ENCODE measurements at places on chromosomes 4 and X.

DNA sequence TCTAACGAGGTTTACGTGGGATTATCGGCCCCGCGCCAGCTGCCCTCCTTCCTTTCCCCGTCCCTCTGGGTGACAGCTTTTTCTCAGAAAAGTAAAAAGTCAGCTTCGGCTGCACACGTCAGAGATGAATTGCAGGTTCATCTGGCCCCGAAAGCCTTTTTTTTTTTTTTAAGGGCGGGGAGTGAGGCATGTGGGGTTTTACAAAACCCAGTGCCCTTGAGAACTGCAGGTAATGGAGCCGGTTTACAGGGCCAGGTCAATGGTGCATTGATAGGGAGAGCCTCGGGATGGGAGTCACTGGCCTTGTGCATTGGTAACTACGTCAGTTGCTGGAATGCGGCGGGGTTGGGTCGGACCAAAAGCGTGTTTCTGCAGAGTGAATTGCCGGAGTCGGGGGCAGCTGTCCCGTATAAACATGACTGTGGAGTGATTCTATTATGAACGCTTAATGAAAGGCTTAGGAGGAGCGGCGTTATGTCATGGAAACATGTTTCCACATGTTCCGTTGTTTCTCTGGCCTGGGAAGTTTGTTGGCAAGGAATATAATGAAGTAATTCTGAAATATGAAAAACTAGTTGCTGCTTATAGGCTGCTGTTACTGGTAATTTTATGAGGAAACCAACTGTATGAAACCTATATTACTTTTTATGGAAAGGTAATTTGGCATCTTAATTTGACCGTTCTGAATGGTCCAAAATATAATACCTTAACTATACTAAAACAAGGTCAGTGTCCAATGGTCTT is 1.1 kb downstream of the HSPA4L start:
- DNase-seq = no peak

DNA sequence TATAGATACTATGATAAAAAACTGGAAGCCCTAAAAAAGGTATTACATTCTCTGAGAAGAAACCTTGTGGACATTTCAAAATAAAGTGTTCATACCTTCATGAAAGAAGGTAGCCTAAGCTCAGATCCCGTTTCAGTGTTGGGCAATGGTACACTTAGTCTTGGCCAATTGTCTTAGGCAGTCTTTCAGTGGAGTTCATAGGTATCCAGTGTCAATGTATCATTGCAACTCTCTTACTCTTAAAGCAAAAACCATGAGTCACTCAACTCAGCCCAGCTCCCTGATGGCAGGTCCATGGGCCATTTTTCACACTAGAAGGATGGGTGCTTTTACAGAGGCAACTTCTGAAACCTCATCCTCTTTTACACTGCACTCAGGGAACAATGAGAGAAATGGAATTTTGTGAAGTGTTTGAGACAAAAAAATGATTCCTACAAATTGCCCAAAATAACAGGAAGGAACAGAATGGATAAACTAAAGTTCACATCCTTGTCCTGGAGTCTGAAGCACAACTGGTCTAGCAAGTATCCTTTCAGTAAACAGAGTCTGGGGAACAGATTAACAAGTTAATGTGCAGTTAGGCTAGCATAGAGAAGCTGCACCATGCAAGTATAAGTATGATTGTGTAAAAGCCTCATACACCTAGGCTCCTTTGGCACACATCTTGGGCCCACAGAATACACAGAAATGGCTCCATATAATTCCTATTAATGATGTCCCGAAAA is 7.0 kb upstream of the ZNF827 start:
- no peak for DNase-seq

DNA sequence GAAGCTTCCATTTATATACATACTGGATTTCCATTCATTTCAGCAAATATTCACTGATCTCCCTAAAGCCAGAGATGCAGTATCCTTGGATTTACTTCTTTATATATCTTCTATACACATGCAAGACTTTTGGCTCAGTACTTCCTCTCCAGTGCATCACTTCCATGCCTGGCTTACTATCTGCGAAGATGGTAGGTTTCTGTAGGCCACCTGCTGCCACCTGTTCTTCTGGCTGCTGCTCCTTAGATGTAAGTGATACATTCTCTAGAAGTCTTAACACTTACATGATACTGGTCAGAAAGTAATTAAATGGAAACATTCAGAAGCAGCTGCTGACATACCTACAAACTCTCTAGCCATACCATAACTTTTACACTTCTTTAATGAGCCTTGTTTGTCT is 48.9 kb downstream of the TBC1D9 start:
- DNase-seq = no peak

DNA sequence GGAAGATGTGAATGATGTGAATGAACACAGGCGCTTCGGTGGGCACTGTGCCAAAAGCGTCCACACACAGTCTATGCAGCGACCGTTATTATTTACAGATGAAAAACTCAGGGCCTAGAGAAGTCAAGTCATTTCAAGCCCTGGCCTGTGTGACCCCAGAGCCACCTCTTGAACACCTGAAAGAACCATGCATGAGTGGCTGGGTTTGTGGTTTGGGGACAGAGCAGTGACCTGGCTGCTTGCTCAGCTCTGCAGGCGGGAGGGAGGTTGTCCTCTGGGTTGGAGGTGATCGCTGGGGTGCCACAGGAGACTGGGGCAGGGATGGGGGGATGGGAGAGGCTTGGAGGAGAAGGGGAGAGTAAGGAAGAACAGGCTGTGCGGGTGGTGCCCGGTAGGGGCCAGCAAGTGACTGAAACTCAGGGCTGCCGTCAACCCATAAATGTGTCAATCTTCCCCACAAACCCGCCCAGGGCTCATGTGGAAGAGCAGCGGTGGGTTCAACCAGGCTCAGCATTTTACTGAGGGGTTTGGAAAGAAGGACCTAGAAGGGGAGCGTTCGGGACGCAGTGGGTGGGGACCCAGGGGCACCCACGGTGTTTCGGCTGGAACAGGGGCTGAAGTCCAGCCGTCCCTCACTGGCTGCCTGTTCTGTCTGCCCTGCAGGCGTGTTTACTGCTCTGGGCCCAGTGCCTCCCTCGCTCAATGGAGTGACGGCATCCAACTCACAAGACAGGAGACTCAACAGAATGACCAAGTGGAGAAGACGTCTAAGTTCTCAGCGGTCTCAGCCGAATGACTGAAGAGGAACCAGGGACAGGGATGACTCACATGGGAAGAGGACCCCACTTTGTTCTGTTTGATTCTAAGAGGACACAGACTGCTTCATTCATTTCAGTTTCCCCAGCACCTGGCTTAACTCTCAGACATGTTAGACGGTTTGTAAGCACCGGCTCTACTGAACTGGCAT is 167.8 kb downstream of the AFAP1 start:
- DNase-seq = no peak

DNA sequence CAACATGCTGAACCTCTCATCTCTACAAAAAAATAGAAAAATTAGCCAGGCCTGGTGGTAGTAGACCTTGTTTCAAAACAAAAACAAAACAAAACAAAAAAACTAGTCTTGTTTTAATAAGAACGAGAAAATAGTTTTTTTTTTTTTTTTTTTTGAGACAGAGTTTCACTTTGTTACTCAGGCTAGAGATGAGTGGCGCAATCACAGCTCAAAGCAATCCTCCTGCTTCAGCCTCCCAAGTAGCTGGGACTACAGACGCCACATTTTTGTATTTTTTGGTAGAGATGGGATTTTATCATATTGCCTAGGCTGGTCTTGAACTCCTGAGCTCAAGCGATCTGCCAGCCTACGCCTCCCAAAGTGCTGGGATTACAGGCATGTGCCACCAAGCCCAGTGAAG is 47.7 kb upstream of the UGDH start:
- DNase-seq = no peak

DNA sequence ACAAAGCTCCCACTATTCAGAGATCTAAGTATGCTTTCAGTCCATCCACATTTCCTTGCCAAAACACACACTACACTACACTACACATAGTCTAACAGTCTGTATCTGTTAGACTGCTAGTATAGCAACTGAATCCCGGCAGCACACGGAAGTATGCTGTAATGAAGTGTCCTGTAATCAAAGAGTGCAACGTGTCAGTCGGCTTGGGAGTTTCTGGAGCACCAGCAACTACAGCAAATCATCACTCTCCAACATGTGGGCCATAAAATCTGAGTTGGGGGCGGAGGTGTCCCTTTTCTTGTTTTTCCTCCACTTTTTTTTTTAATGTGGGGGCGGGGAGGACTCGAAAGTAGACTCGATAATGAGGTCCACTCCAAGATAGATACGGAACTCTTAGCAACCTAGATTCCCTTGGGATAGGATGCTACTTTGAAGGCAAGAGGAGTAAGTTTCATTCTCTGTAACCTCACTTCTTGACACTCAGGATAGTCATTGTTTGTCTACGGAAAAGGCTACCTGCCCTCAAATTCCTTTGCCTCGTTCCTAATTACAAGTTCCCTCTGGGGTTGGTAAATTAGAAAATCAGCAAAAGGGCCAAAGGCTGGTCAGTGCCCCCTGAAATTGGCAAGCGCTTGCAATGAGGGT is 722 bp downstream of the SLC10A7 start:
- no peak for DNase-seq

GRCh38 chr4:78776729-78777575 is 802 bp downstream of the BMP2K start:
- DNase-seq = peak; percentile 27

GRCh38 chr4:144656850-144657249 is 10.9 kb downstream of the HHIP start:
- no peak for DNase-seq

GRCh38 chr4:81512757-81513501 is 41.2 kb upstream of the RASGEF1B start:
- no peak for DNase-seq

DNA sequence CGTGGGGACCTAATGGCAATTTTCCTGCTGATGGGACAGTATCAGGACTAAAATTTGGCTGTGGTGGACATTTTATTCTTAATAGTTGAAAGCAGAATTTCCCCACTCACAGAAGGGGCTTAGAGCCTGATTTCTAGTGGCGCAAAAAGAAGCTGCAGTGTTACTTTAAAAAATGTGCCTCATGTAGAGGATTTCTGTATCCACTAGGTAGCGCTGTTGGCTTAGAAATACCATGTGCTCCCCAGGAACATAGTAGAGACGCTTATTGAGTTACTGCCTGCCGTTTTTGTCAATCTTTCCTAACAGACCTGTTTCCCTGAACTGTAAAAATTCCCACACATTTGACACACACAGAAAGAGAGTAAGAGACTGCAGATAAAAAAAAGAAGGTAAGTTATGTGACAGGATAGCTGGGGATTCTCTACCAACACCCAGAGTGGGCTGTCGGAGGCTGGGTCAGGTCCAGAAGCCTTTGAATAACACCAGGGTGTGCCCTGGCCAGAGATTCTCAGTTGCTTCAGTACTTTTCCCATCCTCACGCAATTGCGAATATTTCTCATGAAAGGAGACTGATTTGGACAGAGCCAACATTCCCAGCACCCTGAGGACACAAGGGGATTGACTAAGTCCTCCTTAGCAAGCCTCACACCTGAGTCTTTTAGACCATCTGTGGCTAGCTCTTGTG is 88.4 kb downstream of the ZXDA start:
- DNase-seq = no peak

GRCh38 chr4:78749972-78750727 is 26.0 kb upstream of the BMP2K start:
- no peak for DNase-seq

GRCh38 chrX:30620980-30621618 is 32.1 kb upstream of the GK start:
- no peak for DNase-seq

DNA sequence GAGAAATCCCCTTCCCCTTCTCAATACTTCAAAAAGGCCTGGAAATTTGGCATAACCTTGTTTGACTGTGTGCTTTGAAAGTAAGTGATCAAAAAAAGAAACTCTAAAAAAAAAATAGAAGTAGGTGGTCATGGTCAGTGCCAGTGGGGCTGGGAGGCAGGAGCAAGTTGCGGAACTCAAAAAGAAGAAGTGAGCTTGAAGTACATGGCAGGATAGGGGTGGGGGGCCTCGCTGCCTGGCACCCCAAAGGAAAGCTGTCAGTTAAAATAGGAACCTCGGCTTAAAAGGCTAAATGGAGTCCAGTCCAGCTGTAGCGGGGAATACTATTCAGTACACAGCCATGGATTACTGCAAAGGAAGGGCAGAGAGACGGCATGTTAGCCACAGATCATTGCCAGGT is 12.2 kb upstream of the NKRF start:
- DNase-seq = no peak

DNA sequence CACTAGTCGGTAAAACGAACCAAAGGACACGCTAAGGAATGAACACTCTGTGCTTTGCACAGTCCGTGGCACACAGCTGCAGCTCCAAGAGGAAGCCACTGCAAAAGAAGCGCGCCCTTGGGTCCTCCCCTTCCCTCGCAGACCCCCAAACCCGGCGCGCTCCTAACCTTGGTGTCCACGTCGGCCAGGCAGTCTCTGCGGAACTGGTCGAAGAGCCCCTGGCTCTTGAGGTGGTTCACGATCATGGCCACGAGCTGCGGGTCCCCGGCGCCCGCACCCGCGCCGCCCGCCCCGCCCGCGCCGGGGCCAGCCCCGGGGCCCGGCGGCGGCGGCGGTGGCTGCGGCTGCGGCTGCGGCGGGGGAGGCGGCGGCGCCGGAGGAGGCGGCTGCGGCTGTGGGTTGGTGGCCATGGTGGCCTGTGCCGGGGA is 333 bp downstream of the BOD1L1 start:
- DNase-seq = no peak

GRCh38 chr4:154076921-154077320 is 288.0 kb upstream of the SFRP2 start:
- no peak for DNase-seq

DNA sequence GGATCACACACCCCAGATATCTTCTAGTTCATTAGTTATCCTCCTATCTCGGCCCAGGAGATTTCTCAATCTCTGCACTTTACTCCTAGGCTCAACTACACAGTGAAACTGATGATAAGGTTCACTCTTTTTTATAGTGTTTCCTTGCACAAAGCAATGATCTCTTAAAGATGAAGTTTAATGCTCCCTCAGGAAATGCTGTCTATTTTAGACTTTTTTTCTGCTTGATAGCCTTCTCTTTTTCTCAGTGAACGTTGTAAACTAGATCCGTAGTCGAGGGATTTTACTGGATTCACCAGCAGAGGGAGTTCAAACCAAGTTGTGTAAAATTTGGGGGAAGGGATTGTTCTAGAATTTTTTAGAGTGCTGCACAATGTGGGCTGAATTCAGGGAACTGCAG is 269.6 kb downstream of the GBA3 start:
- DNase-seq = no peak

DNA sequence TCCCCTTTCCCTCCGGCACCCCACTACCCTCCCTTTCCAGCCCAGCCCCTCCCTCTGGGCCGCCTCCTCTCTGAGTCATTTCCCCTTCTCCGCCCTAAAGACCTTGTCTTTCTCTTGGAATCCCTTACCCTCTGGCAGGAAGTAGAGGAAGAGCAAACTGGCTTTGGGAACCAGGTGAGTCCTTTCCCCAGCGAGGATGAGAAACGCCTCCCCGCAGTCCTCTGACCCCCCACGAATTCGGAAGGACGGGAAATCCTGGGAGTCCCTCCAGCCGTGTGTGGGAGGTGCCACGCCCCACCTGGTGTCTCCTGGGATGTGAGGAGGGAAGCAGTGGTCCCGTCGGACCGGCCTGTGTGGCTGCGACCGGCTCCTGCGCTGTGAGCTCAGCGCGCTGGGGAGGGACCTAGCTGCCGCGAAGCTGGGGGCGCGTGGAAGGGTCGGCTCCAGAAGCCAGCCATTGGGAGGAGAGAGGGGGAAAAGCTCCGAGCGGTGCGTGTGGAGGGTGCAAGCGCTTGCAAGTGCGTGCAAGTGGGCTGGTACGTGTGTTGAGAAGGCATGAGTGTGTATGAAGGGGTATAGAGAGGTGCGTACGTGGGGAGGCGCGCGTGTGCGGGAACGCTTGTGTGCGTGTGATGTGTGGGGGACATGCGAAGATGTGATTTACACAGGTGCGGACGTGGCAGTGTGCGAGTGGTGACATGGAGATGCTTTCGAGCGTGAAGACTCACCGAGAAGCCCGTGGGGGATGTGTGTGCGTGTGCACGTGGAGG is 46.3 kb downstream of the TEX13B start:
- no peak for DNase-seq

All from stimulated activated CD8-positive, alpha-beta memory T cell treated with anti-CD3 and anti-CD28 coated beads, Interleukin-4, amount 100 ng/mL, for 4 hours (primary cell).